OCI-M1 (cell line): ENCODE measurements at places on chromosomes 2 and 18.

GRCh38 chr2:136327162-136327852, 209.4 kb upstream of the CXCR4 start:
- no peak for DNase-seq

DNA sequence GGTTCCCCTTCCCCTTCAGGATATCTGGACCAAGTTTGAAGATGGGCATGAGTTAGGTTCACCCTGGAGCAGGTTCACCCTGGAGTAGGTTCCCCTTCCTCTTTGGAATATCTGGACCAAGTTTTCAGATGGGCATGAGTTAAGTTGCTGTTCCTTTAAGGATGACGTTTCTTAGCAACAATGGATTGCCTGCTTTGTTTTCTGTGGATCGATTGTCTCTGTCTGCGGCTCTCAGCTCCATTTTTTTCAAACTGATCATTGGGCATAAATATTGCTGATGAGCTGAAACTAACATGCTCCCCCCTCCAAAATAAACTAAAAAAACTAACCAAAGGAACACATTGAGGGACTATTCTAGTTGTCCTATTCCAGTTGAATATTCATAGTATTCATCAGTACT, 149.5 kb downstream of the SPP2 start:
- DNase-seq: no peak

- DNase-seq: no peak
Observed at GRCh38 chr2:142531377-142531776, 346.1 kb upstream of the KYNU start.

- DNase-seq: no peak
Observed at GRCh38 chr2:164474873-164475272, 146.4 kb downstream of the GRB14 start.

DNA sequence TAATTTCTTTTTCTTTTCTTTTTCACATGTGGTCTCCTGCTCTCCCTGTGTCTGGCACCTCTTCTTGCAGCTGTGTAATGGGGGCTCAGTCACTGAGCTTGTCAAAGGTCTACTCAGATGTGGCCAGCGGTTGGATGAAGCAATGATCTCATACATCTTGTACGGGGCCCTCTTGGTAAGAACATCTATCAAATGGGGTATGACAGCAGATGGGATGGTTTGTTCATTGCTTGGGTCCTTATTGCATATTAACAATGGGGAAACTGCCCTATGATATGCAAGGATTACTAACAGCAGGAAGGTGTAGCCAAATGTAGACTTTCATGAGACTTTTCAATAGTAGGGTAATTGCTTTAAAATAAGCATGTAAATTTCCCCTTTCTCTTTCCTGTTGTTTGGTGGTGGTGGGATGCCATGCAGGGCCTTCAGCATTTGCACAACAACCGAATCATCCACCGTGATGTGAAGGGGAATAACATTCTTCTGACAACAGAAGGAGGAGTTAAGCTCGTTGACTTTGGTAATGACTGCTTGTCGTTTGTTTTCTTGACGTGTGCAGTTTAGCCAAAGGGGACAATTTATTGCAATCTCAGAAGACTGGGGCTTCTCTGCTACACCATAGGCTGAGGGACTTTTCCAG, 36.5 kb downstream of the MYO3B start:
- no peak for DNase-seq

DNA sequence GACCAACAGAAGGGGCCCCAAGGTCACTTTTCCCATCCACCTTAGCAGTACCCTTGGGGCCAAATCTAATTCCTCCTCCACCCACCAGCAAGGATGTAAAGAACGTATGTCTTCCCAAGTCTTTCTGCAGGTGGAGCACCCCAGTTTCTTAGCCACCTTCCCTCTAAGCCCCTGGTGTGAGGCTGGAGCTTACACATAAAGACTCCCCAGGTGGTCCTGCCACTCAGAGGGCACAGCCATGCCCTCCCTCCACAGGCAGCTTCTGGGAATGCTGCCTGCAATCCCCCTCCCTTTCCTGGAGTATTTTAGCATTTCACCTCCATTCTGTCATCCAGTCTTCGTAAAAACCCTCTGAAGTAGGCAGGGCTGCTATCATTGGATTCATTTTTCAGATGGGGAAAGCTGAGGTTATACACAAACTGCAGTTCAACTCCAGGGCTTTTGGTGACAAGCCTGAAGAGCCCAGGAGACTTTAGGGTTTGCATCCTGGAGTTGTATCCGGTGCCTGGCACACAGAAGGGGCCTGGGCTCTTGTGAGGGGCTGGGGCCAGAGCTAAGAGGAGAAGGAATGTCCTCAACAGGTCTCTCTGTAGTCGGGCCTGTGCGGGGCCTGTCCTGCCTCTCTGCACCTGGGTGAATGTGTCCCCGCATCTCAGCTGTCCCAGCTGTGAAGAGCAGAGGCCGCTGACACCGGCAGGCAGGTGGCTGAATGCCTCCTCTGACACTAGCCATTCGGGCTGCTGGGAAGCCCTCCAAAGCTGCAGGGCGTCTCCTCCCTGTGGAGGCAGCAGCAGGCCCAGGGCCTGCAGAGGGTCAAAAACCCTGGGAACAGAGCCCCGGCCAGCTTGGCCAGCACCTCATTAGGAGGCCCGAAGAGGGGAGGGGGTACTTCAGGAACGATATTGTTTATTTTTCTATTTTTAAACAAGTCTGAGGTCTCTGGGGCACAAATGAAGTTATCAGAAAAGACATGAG, 27.6 kb downstream of the CIB4 start:
- DNase-seq: no peak

DNA sequence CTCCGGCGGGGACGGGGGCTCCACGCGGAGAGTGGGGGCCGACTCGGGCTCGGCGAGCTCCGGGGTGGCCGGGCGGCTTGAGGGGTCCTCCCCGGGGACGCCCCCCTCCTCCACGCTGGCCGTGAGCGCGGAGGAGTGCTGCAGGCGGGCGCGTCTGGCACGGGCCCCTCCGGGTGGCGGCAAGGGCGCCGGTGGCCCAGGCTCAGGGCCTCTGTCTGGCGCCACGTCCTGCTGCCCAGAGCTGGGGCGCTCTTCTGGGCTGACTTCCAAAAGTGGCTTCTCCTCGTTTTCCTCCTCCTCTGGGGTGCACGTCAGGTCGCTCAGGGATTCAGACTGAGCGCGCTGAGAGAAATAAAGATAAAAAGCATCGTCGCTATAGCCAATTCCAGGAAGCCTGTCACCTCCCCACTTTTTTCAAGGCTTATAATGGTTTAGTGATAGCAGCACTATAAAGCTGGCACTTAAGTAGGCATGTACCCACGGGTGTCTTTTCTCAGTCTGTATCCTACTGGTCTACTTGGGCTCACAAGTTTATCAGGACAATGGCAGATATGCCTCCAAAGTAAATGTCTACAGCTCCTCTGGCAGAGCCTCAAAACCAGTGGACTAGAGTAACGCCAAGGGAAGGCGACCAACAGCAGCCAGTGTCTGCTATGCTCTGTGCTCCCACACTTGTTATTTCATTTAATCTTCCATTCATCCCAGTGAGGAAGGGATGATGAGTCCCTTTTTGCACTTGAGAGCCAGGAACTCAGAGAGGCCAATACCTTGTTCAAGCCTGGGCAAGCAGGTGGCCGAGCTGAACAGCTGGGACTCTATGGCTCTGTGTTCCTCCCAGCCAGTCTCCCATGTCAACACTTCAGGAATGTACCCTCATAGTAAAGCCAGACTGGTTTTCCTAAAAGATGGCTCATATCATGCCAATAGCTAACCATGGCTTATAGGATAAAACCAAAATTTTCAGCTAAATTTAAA, 92.6 kb upstream of the MGAT4A start:
- DNase-seq: no peak

DNA sequence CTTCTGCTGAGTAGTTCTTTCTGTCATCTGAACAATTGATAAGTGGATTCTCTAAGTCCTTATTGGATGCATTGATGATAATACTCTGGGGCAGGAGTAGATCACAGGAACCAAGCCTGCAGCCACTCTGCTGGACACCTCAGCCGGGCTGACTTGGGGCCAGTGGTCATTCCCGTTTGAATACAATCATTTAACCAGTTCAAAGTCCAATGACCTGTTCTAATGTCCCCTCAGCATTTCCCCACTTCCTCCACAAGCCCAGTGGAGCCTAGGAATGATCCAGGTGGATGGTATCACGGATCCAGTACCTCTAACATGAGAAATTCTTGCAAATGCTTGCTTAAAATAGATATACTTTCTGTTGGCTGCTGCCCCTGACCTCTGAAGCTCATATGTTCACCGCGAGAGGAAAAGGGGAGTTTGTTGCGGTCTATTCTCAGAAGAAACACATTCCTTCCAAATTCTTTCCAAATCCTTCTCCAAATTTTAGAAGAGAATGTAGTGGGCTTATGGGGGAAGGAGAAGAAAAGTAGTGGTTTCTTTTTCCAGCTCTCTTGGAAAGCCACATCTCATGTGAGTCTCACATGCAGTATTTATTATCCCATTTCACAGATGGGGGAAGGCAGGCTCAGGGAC, 170.9 kb downstream of the INHBB start:
- no peak for DNase-seq

DNA sequence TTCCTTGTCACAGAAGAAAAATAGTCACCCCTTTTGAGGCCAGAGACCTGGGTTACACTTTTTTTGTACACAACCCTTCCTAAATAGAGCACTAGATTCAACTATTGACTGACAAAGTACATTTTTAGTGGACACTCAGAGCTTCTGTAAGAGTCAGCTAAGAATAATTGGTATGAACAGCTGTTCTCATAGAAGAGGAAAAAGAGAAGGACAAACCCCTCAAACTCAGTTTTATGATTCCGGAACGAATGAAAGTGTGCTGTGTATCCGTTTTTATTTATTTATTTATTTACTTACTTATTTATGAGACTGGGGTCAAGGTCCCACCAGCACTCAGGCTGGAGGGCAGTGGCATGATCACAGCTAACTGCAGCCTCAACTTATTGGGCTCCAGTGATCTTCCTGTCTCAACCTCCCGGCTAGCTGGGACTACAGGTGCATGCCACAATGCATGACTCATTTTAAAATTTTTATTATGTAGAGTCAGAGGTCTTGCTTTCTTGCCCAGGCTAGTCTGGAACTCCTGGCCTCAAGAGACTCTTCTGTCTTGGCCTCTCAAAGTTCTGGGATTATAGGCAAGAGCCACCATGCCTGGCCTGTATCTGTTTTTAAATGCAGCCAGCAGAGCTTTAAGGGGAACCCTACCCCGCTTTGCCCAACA, 36.0 kb upstream of the FZD5 start:
- no peak for DNase-seq

GRCh38 chr2:120866483-120867140, 130.9 kb downstream of the GLI2 start:
- no peak for DNase-seq

DNA sequence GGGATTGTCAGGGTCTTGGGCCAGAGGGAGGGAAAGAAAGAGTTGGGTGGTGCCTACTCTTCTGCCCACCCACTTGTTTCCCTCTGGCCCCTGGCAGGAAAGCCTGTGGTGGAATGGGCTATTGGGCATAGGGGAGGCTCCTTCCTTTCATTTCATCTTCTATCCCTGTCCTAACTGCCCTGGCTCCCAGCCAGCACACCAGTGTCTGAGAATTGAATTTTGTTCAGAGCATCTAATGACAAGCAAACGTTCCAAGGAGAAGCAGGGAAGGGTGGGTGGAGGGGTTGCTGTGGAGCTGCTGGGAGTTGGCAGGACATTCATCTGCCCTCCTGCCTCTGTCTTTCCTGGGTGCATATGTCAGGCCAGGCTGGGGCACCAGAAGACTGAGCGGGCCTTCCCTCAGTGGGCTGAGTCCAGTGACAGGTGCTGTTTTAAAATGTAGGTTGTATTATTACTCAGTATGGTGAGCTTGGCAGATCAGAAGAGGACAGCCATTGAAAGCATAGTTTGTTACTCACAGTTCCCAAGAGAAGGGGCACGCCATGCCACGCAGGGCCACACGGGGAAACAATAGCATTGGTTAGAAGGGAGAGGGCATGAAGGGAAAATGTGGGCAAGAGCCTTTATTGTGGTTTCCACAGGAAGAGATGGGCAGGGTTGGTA, 171.9 kb downstream of the ACOXL start:
- no peak for DNase-seq

- DNase-seq: no peak
Observed at GRCh38 chr2:158103411-158104012, 1.8 kb downstream of the UPP2 start.

GRCh38 chr2:149991576-149991975, 404.0 kb upstream of the MMADHC start:
- DNase-seq: no peak
